ENCODE measurements at places on chromosomes 7 and 10. TPM values are rescaled to one million over a fixed set of nuclear protein-coding genes. Genes with fewer than 3 reads are reported as not detected.

TMEM248 gene
- 98.2 TPM for total RNA-seq

LHPP gene
- total RNA-seq, result 14.8 TPM

SFR1 gene
- 7.8 TPM for total RNA-seq

SHTN1 gene
- total RNA-seq, result 4.4 TPM

PDK4 gene
- total RNA-seq, result 0.49 TPM

BCAP29 gene
- total RNA-seq, result 116 TPM

SH2D4B gene
- total RNA-seq, result not detected

ADAM12 gene
- total RNA-seq, result 168 TPM

All from hair follicle dermal papilla cell (primary cell).